Stimulated activated CD4-positive, alpha-beta T cell treated with anti-CD3 and anti-CD28 coated beads, TNF-alpha, amount 100 ng/mL, for 4 hours (primary cell): ENCODE measurements at places on chromosomes 1 and 21.

DNA sequence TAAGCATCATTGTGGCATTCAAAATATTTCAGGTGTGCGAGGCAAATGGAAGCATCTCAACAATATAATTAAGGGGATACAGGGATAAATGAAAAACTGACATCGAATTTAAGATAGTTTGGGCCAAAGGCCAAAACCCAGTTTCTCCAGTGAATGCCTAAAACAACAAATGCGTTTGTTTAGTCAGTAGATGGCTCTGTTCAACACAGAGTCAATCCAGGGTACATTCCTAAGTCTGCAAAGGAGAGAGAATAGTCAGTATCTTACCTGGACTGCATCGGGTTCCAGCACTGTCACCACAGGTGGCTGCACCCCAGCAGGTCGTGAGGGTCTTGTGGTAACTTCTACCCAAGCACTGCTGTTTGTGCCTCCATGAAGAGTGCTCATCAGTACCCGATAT, 321.1 kb downstream of the KCTD3 start:
- DNase-seq, result no peak

- DNase-seq, result no peak
Measured at GRCh38 chr21:16983420-16983819, 529.4 kb upstream of the CXADR start.

- no peak for DNase-seq
Measured at GRCh38 chr1:165703648-165704047, 5.3 kb upstream of the ALDH9A1 start.

DNA sequence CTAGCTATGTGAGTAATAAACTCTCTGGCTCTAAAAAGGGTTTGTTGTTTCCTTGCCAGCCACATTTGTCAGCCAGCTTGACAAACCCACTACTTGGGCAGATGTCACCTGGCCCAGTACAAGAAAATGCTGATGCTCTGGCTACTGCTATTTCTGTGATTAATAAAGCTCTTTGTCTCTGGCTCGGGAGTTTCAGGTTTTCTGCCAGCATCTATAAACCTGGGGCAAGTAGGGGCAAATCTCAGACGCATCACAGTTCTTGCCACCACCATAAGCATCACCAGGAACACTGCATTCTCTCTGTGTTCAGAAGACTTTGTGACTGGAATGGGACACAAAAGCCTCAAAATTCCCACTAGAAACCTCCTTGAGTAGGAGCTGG, 2.5 kb downstream of the ITLN2 start:
- no peak for DNase-seq

GRCh38 chr1:236222632-236223031, 59.1 kb downstream of the ERO1B start:
- no peak for DNase-seq
